H54 (cell line): ENCODE measurements at places on chromosomes 5 and 9.

GRCh38 chr9:117487555-117488175, 72.8 kb upstream of the ASTN2 start:
- DNase-seq: peak; percentile 89

DNA sequence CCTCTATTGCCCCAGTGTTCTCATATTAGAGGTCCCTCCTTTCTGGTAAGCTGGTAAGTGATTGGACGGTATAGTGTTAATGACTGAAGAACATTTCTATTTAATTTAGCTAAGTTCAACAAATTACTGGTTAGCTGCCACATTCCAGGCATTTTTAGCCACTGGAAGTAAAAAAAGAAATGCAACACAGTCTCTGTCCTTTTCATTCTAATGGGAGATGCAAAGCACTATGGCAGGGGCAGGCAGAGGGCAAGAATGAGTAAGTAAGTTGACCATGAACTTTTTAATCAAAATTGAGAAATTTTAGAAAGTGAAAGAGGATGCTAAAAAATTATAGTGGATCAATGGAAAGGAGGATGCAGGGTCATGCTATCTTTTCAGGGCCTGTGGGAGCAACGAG, 137.4 kb downstream of the GPBP1 start:
- DNase-seq: no peak

DNA sequence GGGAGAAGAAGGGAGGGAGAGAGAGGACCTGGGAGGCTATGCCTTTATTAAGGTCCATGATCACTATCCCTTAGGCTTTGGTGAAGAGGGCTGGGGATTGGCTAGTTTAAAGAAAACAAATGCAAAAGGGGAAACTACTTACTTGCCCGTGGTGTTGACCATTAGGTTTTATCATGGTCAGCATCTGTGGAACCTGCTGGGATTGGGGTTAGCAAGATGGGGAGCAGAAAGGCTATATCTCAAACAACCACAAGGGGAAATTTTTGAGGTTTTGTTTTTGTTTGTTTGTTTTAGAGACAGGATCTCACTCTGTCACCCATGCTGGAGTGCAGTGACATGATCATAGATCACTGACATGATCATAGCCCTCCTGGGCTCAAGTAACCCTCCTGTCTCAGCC, 9.0 kb upstream of the RAD23B start:
- DNase-seq: peak; percentile 30

DNA sequence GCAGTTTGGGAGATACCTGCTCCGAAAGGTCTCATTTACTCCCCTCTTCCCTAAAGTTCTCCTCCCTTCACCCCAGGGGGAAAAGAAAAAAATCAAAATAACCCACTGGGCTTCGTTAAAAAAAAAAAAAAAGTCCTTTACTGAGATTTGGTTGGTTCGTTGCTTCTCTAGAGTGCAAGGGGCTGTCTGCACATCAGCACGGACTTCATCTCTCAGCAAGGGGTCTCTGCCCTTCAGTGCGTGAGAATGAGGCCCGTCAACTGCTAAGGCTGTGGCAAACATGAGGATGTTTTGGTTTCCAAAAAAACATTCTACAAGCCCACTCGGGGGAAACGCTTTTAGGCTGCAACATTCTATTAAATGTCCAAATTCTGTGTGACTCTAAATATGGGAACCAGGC, 10.0 kb downstream of the BARHL1 start:
- DNase-seq: no peak

DNA sequence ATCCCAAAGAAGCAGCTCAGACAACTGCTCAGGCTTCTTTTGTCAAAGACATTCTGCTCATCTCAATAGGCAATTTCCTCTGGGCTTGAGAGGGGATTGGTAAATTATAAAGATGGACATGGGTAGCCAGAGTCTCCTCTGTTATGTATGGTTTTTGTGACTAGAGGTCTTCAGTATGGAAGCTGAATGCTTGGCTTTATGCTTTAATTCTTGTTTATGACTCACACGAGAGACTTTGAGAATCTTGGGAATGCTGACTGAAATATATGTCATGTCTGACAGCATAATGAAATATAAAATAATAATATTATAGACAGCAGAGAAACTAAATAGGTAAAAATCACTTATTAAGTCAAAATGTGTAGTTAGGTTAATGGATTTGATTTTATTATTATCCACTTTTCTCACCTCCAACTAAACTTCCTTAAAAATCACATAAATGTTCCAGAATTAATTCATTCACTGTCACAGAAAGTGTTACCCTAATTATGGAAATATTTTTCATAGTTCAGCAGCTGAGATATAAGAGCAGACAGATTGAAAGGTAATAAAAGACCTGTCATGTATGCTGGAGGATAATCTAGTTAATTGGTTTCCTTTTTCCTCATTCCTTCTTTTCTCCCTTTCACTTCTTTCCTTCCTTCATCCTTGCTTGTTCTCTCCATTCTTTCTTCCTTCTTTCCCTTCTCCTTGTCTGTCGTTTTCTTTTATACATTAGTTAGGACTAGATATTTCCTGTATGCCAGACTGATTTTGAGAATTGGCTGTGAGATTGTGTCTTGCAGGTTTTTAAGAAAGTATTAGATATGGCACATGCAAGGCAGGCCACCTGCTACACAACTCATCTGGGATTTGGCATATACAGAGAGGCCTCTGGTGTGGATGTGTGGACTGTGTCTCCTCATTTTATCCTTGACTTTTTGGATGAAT, 1866.1 kb upstream of the NUDT12 start:
- no peak for DNase-seq

- peak; percentile 28 for DNase-seq
Observed at GRCh38 chr5:149666212-149666852, 63.8 kb upstream of the PPARGC1B start.

- no peak for DNase-seq
Observed at GRCh38 chr5:85030316-85031084, 645.8 kb upstream of the EDIL3 start.

- no peak for DNase-seq
Observed at GRCh38 chr9:110440172-110440571, 102.5 kb upstream of the TXNDC8 start.

DNA sequence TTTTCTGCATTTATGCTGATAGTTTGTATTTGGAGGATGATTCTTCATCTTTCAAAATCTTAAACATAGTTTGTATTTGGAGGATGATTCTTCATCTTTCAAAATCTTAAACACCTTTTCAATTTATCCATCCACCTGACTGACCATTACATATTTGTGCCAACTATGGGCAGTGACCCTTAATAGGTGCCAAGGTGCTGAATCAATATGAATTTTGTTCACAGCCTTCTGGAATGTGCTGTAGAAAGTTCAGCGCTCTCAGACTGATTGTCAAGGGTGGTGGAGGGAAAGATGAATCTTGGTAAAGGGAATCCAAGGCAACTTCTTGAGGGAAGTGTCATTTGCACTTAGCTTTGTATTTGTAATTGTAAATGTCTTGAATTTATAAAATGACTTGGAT, 18.1 kb downstream of the ZNF618 start:
- no peak for DNase-seq

GRCh38 chr9:133419005-133419404, 1.2 kb upstream of the REXO4 start:
- no peak for DNase-seq

GRCh38 chr5:86709157-86709881, 91.6 kb downstream of the COX7C start:
- no peak for DNase-seq

- no peak for DNase-seq
Observed at GRCh38 chr9:24594234-24594850, 48.6 kb upstream of the IZUMO3 start.

DNA sequence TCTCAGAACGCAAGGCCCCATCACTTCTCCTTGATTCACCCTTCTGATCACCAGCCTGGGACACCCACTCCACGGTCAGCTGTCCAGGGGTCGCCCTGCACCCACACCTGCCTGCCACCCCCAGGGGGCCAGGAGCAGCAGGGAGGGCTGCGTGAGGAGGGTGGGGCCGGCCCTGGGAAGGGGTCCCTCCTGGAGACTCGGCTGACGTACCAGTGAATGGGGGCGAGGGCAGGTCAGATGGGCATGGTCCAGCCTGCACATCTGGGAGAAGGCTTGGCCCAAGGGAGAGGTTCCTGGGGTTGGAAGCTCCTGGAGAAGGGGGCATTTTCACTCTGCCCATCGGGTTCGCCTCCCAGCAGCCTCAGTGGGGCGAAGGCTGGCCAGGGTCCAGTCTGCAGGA, 21.8 kb upstream of the SARDH start:
- DNase-seq: no peak

- DNase-seq: no peak
Observed at GRCh38 chr5:67259548-67260215, 63.1 kb upstream of the CD180 start.

- DNase-seq: no peak
Observed at GRCh38 chr9:3088219-3088618, 244.3 kb upstream of the PUM3 start.

DNA sequence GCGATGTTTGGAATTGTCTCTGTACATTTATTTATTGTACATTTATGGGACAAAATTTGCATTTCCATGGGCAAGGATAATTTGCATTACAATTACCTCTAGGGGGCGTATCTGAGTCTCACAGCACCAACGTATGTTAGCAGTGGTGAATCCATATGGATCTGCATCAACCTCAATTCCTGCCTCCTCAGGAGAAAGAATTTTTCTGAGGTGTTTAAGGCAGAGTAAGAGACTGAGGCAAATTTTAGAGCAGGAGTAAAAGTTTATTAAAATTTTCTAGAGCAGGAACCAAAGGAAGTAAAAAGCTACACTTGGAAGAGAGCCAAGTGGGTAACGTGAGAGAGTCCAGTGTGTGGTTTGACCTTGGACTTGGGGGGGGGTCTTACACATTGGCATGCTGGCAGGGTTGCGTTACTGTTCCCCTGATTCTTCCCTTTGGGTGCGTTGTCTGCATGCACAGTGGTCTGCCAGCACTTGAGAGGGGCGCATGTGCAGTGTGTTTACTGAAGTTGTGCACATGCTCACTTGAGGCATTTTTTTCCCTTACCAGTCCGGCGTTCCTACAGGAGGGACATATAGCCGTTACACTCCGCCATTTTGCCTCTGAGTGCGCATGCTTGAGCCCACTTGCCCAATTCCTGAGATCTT, 21.0 kb upstream of the RAB14 start:
- no peak for DNase-seq

GRCh38 chr5:40270274-40270845, 409.4 kb upstream of the PTGER4 start:
- DNase-seq: no peak

- DNase-seq: no peak
Observed at GRCh38 chr9:115862021-115862420, 291.6 kb upstream of the PAPPA start.

DNA sequence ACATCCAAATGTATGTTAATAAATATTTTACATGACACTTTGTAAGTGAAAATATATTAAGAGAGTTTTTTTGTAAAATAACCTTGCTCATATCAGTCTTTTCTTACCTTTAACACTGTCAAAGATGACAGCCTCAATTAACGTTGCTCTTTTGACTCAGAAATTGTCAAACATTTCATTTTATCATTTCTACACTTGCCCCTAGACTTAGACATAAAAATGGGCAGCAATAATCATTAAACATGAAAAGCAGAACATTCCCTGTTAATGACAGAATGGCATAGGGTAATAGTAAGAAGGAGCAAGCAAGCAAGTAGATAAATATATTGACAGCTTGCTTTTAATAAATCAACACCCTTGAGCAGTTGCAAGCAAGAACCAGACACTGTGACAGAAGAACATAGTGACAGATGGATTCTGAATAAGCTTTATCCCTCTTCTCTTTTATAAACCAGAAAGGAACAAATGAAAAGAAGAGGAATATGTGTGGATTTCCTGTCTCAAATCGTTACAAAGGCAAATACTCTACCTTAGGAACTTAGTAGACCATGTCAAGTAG, 796.0 kb upstream of the CHD1 start:
- no peak for DNase-seq

DNA sequence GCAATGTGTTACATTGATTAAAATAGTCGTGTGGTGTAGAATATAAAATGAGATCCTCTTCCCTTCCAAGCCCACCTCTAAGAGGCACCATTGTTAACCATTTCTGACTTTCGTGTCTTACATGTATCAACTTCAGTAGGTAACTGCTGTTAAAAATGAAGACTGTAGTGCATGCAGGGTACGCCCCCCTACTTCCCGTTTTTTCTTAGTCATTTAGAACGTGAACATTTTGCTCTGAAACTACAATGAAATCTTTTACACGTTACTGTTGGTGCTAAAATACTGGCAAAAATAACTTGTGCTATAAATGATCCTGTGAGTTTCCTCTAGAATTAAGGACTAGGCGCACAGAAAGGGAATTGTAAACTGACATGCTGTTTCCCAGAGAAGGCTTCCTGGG, 41.5 kb downstream of the WNK2 start:
- no peak for DNase-seq

DNA sequence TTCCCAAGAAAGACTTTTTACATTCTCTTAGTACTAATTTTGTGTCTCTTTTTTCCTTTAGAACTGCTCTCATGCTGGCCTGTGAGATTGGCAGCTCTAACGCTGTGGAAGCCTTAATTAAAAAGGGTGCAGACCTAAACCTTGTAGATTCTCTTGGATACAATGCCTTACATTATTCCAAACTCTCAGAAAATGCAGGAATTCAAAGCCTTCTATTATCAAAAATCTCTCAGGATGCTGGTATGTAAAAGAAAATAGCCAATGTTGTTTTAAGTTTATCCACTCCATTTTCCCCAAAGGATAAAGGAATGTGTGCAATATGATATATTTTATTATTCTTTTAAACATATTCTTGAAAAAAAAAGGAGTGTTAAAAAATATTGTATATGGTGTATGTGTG, 27.3 kb upstream of the TTC23L start:
- DNase-seq: no peak

DNA sequence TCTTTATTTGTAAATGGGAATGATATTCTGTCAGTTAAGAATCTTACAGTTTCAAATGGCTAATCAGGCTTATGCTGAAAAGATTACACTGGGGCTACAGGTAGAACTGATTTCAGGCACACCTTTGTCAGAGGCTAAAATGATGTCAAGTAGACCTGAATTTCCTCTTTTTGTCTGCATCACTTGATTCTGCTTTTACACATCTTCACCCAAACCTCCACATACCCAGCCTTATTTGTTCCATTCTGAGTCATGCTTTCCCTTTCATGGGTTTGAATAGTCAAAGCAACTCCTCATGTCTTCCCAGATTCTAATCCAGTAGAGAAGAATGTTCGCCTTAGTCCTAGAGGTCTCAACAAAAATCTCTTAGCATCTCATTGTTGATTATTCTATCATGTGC, 156.4 kb downstream of the CWC27 start:
- no peak for DNase-seq

DNA sequence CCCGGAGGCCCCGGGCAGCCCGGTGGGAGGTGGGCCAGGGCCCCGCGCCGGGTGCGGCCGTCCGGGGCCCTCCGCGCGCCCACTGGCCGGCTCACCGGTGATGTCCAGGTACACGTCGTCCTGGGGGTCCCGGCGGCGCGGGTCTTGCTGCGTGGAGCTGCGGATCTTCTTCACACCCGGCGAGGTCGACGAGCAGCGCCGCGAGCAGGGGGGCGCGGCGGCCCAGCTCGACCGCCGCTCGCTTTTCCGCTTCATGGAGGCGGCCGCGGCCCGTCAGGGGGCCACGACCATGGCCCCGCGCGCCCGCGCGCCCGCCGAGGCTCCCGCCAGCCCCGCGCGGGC, 548 bp downstream of the CDC14B start:
- no peak for DNase-seq
